ENCODE measurements at places on chromosomes 6 and 20.
A peak's percentile ranks its signal among the peaks of the same experiment; 100 is the strongest.

GRCh38 chr6:135306166-135306565 is 125.1 kb downstream of the MYB start:
- DNase-seq = no peak

DNA sequence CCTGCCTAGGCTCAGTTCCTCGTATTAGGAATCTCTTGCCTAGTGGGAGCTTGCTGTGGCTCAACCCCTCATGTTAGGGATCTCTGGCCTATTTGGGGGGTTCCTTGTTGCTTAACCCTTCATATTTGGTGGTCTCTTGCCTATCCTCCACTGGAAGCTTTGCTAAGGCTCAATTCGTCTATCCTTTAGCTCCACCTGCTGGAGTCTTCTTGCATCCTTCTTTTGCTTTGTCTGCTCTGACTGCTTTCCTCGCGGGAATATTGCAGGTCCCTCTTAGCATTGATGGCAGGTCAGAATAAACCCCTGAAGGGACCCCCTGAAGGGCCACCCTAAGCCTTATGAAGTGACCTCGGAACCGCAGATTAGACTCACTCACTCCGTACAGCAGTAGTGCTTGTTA is 203.0 kb upstream of the TBX18 start:
- DNase-seq = peak; percentile 15

GRCh38 chr6:131724114-131724513 is 13.3 kb upstream of the CTAGE9 start:
- no peak for DNase-seq

GRCh38 chr20:50481741-50482140 is 28.4 kb upstream of the PTPN1 start:
- DNase-seq = no peak

DNA sequence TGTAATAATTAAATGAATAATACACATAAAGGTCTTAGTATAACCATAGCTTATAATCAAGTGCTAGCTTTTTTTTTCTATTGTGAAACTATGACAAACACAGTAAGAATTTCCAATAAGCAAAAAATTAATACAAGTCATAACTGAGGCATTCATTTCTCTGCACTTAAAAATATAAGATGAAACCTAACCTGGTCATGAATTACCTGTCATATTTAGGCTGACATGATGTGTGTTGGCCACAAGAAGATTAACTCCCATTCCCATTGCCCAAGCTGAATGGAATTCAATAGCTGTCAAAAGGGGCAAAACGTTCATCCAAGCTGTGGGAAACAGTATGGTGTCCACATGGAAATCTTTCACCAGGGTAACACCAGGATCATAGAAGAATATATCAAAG is 5.4 kb downstream of the VNN2 start:
- no peak for DNase-seq

GRCh38 chr6:167907837-167908681 is 81.3 kb downstream of the AFDN start:
- peak; percentile 27 for DNase-seq

GRCh38 chr6:150857062-150857944 is 8.2 kb upstream of the MTHFD1L start:
- peak; percentile 82 for DNase-seq

GRCh38 chr6:165689699-165690098 is 26.7 kb upstream of the PDE10A start:
- DNase-seq = no peak

GRCh38 chr6:38153798-38154345 is 334.3 kb downstream of the ZFAND3 start:
- DNase-seq = no peak

DNA sequence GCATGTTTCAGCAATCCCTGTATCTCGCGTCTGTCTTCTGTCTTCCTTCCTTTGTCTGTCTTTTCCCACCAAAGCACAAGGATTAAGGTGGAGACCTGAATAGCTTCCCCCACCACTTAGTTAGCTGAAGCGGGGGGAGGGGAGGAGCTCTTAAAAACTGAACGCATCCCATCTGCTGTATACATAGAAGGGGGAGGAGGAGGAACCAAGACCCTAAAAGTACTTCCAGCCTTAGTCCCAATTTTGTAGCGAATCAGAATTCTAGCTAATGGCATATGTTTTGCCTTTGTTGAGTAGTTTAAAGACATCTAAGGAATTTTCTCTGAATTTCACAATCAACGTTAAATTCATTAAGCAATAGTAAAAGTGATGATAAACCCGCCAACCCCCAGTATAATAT is 47.9 kb downstream of the GNAS start:
- DNase-seq = no peak

DNA sequence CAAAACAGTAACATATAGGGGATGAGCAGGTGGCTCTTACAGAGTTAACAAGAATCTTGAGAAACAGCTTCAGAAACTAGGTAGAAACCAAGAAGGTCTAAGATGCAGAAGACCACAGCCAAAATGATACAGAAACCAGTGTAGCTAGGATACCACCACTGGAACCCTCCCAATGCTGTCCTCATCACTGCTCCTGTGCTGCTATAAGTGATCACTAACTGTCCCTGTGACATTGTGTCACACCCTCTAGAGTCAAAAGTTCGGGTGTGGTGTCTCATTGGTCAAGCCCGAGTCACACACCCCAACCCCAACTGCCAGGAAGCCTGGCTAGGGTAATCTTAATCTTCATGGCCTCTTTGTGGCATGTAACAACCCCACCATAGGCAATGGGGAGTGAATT is 153.1 kb downstream of the RCAN2 start:
- no peak for DNase-seq

GRCh38 chr6:160260803-160261450 is 2.3 kb upstream of the SLC22A2 start:
- no peak for DNase-seq

DNA sequence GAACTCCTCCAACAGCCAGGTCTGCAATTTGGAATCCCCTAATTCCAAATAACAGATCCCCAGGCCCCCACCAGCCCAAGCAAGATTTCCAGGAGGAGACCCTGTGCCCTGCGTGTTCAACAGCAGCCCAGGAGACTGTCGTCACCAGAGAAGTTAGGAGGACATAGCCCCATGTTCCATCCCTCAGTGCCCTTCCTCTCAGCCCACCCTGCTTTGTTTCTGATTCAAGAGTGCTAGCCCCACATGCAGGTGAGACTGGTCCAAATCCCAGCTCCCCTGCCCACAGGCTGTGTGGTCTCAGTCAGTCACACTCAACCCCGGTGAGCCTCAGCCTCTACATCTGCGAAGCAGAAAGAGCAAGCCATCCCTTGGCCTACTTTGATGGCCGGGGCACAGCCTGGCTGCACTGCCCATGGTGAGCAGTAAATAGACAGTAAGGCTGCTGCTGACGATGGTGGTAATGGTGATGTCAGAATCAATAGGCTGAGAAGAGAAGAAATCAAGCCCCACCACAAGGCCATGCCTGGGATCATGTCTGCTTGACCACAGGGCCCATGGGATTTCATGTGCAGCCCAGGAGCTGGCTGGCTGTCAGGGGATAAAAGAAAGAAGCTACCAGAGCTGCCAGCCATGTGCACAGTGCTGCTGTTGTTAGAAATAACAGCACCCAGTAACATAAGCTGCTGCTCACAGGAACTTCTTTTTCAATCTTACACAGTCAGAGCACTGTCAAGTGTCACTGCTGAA is 51.5 kb upstream of the NXT1 start:
- DNase-seq = no peak

DNA sequence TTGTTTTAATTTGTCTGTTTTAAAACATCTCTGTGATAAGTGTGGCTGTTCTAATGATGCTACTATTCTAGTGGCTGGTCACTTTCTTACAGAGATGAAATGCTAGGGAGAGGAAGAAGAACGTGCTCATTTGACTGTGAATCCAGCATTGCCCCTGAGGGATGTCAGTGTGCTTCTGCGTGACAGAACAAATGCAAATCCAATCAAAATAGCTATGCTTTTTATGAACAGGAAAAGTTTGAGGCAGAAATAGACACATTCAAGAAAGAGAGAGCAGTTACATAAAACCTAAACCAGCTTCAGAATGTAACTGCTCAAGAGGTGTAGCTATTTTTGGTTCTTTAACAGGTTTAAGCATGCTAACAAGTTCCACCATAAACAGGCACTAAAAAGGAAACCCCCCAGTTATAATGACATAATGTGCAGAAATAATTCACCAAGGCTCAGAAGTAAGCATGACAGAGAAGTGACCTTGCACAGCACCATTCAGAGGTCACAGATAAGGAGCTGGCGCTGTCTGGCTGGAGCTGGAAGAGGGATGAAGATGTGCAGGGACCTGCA is 385.3 kb downstream of the EPM2A start:
- DNase-seq = no peak

- DNase-seq = no peak
Observed at GRCh38 chr6:16505711-16506357, 255.4 kb downstream of the ATXN1 start.

DNA sequence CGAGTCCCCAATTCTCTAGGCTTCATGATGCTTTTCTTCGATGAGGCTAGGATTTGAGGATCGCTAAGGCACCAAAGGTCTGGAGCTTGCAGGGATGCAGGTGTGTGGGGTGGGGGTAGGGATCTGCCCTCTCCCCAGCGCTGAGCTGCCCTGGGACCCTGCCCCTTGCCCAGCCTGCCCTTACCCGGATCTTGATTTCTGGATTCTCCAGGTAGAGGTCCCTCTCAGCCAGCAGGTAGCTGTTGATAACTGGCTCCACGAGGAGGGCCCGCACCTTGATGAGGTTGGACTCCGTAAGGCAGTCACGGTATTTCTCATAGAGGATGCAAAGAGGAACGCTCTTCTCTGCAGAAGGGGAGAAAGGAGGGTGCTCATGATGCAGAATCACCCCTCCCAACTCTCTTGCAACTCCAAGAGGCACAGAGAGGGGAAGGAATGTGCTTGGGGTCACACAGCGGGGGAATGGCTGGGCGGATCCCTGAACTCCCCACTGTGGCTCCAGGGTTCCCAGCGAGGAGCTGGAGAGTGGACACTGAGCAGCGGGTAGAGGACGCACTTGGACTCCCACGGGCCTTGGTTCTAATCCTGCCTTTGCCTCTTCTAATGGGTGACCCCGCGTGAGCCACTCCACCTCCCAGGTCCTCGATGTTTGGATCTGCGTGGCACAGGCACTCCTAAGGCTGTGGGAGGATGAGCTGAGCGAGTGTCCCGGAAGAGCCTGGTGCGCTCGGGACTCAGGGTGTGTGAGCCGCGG is 32.7 kb downstream of the TGM2 start:
- DNase-seq = no peak

DNA sequence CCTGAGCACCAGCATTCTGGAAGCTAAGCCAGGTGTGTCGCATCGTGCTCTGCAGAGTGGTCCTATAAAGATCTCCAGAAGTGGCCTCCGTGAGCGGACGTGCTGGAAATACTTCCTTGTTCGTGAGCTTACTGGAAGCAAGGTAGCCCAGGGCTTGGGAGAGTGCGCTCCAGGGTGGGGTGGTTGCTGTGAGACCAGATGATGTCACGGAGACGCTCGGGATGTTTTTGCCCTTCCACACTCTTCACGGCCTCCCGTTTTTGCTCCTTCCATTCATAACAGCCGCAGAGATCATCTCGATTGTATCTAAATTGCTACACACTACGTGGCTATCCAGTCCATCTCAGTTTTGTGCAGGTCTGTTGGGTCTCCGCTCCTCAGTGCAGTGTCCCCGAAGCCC is 373.4 kb downstream of the THBS2 start:
- DNase-seq = no peak
